Endodermal cell (in vitro differentiated cells): ENCODE measurements at places on chromosomes 2 and 18. TPM values are rescaled to one million over a fixed set of nuclear protein-coding genes. Genes with fewer than 3 reads are reported as not detected.
A peak's percentile ranks its signal among the peaks of the same experiment; 100 is the strongest.

Gene HOXD13
- 0.35 to 0.55 TPM (median 0.40 TPM) in 3 replicates for total RNA-seq

Gene PARD6G
- total RNA-seq, result 12.1 and 15.4 TPM in 2 replicates

Gene RAD51AP2
- total RNA-seq, result 0.18 to 0.21 TPM (median 0.19 TPM) in 3 replicates

Gene CCDC68
- total RNA-seq, result 0.53 and 0.56 TPM in 2 replicates

Gene PREB
- total RNA-seq, result 26.4 to 53.5 TPM (median 52.8 TPM) in 3 replicates

Gene MAP2
- 0.70 to 2.1 TPM (median 1.8 TPM) in 3 replicates for total RNA-seq

DNA sequence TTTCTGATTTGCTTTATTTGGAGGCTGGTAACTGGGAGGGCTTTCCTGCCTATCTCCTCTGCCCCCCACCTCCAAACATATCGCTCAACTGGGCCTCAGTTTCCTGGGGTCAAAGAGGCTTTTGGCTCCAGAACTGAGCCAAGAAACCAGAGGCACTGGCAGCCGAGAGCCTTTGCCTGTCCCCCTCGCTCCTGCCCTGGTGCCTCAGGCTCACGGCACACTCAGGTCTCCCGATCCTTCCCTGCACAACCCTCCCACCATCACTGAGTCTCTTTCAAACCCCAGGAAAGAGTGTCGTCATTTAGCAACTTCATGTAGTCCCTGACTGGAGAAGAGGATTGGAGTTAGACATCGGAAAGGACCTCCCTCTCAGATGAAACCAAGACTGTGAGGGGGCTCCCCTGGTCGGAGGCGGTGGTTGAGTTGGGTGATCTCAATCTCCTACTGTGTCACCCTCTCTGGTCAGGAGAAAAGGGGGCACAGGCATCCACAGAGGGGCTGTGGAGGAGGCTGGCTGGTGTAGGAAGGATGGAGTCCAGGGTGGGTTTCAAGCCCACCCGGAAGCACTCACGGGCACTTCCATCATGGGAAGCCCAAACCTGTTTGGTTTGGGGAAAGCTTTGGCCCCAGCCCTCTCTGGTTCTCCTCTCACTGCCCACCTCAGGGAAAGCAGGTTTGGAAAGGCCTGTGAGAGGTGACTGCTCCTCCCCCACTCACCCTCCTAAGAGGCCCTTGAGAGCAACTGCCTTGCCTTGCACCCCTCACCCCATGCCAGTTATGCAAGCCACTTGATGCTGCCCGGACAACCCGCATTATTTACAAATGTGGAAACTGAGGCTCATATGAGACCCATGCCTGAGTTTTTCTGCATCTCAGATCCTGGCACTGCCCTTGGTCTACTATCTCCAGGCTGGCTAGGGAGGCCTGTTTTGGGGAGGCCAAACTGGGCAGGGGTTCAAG is 62.3 kb downstream of the TNS1 start:
- DNase-seq, result no peak

- no peak for DNase-seq
Observed at GRCh38 chr2:144227427-144228105, 292.4 kb downstream of the ZEB2 start.

DNA sequence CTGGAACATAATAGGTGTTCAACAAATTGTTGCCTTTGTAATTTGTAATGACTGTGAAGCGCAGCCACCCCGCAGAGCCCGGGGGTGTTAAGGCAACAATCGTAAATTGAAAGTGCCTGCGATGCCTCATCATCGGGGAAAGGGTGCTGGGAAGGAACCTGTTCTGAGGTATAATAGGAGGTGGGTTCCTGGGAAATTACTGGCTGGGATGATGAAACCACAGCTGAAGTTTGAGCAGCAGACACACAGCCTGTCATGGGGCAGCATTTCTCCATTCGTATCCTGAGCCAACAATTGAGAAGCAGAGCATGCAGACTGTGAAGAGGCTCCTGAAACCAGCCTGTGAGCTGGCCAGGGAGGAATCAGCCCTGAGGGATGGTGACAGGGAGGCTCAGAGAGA is 404.0 kb upstream of the MYT1L start:
- no peak for DNase-seq

DNA sequence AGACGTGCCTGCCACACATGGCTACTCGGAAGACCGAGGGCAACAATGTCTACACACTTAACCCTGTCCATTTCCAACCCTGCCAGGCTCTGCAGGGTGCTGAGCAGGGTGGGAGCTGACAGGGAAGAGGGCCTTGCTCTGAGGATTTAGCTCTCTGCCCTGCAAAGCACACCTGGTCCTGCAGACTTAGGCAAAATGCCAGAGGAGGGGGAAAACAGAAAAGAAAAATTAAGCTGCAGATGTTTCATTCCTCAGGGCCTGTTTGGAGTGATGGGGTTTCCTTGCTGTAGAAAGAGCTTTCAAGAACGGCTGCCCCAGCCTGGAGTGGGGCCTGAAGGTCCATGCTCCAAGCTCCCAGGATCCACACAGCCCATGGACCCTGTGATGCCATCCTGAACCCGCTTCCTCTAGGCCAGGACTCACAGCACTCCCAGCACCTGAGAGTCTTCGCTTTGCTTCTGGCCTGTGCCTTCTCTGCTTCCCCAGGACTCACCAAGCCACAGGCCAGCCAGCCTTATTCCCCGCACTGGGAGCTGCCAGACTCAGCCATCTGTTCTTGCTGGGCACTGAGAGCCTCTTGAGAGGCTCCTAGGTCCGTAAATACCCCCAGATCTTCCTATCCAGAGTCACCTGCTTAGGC is 9.1 kb upstream of the TEX51 start:
- peak; percentile 38 for DNase-seq

DNA sequence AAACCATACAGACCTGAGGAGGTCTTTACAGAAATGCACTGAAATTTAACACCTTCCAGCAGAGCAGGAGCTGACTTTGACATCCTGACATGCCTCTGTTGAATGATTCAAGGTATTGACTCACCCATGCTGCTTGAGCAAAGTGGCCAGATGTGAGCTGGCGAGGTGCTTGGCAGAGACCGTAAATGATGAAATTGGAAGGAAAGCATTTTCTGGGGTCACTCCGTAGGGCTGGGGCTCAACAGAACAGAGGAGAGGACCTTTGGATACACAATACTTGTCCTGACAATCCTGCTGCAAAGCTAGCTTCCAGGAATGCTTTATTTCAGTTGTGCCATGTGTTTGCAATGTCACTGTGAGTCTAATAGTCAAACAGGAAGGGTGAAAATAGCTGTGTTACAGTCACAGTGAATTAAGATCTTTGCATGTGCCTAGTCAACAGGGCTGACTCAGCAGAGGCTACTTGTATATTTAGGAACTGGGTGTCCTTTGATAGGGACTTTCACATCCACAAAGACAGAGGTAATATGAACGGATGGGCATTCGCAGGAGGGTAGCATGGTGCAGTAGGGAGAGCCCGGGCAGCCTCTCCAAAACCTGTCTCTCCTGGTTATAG is 31.6 kb upstream of the NCK2 start:
- DNase-seq, result no peak

- peak; percentile 79 for DNase-seq
Observed at GRCh38 chr2:184598316-184599053, at the start of gene ZNF804A. TSS of gene ZNF804A (plus strand) at chr2:184598529. CDS start at chr2:184598960, 431 bp downstream.

GRCh38 chr2:23449413-23449812 is 64.4 kb downstream of the KLHL29 start:
- DNase-seq, result no peak

- no peak for DNase-seq
Observed at GRCh38 chr2:225276207-225276606, 123.3 kb upstream of the NYAP2 start.

DNA sequence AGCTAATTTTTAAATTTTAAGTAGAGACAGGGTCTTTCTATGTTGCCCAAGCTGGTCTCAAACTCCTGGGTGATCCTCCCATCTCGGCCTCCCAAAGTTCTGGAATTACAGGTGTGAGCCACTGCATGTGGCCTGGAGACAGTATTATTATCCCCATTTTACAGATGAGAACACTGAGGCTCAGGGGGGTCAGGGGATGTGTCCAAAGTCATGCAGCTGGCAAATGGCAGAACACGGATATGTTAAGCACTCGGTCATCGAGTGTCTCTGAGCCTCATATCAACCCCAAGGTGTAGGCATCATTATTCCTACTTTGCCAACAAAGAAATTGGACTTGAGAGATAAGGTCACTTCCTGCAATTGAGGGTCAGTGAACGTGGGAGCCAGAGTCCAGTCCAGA is 12.6 kb downstream of the KCNK3 start:
- DNase-seq, result no peak

DNA sequence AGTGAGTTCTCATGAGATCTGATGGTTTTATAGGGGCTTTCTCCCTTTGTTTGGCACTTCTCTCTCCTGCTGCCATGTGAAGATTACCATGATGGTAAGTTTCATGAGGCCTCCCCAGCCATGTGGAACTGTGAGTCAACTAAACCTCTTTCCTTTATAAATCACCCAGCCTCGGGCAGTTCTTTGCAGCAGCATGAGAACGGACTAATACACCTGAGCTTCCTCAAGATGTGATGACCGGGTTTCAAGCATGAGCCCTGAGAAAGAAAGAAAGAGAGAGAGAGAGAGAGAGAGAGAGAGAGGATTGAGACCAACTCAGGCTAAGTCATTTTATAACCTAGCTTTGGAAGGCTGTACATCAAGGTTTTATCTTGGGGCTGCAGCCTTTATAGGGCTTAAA is 167.7 kb upstream of the SERPINE2 start:
- no peak for DNase-seq

DNA sequence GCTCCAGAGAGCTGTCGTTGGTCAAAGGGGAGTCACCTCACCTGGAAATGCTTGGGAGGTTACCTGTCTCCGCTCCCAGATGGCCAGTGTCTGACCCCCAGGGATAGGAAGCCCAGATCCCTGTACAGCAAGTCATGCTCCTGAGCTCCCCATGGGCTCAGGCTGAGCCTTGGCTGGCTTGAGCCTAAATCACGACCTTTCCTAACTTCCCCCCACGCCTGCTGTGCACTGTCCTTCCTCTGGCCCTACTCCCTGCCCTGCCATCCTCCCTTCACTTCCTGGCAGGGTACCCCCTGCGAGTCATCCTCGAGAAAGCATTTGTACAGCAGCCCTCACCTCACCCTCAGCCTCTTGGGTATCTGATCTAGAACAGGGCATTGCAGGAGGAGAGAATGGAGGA is 9.2 kb upstream of the HDAC4 start:
- peak; percentile 35 for DNase-seq
